ENCODE measurements at places on chromosomes 2 and 18.

DNA sequence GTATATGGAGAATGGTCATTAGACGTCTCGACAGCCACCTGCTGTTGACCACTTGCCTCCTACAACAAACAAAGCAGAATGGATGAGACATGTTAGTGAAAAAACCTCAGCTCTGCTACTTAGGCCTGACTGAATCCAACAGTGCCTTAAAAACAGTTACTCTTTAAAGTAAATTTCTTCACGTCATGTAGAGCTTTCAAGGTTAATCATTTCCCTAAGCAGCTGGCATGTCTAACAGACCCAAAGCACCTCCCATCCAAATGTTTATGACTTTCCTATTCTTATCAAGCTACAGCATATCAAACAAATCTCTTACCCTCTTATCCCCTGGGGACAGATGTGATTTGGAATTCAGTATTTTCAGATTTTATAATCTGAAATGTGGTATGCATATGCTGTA lies 75.6 kb upstream of the ITGB6 start:
- DNase-seq = no peak

- DNase-seq = no peak
Observed at GRCh38 chr2:61356958-61357350, 113.9 kb downstream of the USP34 start.

DNA sequence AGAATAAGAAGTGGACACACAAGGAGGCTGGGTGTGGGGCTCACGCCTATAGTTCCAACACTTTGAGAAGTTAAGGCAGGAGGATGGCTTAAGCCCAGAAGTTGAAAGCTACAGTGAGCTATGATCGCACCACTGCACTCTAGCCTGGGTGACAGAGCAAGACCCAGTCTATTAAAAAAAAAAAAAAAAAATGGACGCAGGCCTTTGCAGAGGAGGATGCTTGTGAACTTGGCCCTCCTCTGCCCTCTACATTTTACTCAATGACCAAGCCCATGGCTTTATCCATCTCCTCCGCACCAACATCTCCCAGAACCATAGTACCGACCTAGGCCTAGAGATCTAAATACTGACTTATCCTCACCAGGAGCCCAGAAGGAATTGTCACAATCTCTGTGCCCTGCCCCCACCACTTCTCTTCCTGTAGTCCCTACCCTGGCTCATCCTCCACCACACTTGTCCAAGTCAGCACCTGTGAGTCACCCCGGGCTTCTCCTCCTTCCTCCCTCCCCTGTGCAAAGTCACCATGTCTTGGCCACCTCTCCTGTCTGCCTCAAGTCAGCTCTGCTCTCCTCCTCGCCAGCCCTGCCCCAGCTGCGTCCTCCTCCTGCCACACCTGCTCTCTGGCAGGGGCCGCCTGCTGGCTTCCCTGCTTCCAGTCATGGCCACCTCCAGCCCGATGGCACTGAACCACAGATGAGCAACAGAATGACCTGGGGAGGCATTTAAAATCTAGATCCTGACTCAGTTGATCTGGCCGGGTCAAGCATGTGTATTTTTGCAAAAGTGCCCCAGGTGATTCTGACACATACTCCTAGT lies 35.8 kb upstream of the ASPRV1 start:
- DNase-seq = no peak

GRCh38 chr2:45585267-45585861 lies 25.7 kb downstream of the SRBD1 start:
- DNase-seq = no peak

DNA sequence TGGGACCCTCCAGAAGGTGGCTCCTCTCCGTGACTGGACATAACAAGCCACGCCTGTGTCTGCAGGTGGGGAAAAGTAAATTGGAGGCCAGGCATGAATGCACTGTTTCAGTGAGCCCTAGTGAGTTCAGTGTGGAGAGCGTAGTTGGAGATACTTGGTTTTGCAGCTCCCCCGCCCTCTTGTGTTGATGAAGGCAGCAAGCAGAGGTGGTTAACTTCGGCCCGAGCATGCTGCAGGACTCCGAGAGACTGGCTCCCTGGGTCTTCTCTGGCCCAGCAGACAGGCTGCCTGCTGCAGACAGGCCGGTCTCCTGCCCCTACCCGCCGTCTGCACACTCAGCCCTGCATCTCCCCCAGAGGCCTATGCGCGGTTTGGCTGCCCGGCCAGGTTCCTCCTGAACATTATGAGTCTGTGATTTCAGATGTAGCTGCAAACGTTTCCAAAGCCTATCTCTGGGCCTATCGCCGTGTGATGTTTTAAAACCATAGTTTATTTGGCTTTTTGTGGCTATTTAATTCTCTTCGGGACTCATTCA lies 102.4 kb downstream of the LDLRAD4 start:
- no peak for DNase-seq

DNA sequence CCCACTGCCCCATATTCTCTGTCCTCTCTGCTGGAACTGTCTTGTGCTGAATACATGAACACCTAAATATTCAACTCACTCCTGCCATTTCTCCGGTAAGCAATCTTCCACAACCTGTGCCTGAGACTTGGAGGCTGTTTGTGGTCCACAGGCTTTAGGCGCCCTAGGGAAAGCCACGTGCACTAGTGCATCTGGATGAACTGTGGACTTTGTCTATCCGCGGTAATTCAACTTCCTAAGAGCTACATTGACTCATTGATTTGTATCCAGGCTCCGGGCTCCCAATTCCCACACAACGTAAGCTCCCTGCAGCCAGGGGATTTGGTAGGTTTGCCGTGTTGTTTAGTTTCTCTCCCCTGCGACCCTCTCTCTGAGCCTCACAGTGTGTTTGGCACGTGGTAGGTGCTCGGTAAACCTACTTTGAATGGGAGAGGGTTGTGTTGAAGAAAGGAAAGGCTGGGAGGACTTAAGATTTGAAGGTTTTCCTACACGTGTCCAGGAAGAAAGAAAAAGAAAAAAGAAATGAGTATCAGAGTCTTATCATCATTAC lies 718.2 kb downstream of the DPP10 start:
- DNase-seq = no peak

- DNase-seq = no peak
Observed at GRCh38 chr2:110717734-110718133, 14.6 kb upstream of the ACOXL start.

DNA sequence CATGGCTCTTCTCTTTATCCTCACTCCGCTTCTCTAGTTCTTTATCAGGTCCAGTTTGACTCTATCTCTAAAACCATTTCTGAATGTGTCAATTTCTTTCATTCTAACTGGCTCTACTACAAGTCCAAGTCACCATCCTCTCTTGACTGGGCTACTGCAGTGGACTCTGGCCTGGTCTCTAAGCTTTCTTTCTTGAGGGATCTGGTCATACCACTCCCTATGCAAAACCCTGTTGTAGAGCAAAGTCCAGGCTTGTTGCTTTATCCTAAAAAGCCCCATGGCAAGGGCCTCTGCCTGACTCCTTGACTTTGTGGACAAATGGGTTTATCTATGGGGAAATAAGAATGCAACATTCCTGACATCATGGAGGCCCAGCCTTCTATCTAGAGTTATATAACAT lies 87.1 kb downstream of the BCL2L11 start:
- no peak for DNase-seq

GRCh38 chr2:147546109-147546508 lies 298.7 kb upstream of the ACVR2A start:
- no peak for DNase-seq

GRCh38 chr18:62164855-62165487 lies 21.9 kb downstream of the PIGN start:
- DNase-seq = no peak

- DNase-seq = no peak
Observed at GRCh38 chr2:109482361-109482861, 131.4 kb downstream of the SEPTIN10 start.

GRCh38 chr18:76405280-76405679 lies 89.8 kb downstream of the ZNF516 start:
- DNase-seq = no peak

GRCh38 chr2:61238219-61239012 lies 76.4 kb downstream of the C2orf74 start:
- no peak for DNase-seq

DNA sequence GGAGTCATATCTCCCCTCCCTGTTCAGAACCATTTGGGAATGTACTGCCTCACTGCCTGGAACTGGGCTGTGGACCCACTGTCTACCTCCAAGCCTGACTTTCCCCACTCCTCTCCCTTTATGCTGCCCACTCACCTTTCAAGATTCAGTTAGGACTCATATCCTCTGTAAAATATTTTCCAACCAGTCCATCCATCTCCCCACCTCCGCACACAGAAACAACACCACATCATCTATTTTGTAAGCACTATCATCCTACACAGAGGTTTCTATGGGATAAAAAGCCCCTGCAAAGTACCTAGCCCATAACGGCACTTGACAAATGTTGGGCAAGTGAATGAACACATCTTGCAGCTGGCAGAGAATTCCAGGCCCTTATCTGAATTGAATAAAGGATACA lies 250.8 kb downstream of the ANAPC1 start:
- DNase-seq = no peak

DNA sequence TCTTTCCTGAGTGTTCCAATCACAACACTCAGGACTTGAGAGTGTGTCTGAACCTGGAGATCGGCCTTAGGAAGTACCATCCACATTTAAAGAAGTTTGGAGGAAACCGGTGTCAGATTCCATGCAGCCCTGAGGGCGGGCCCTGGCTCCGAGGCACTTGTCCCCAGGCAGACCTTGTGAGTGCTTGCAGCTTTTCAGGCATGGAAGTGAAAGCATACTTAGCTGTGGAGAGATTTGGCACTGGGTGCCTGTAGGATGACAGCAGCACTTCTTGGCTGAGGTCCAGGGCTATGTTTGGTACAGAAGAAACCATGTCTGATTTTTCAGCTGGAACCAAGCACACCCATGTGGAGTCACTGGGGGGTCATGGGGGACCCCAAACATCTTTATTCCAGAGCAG lies 230.8 kb downstream of the SEPTIN10 start:
- no peak for DNase-seq

- no peak for DNase-seq
Observed at GRCh38 chr2:123500346-123500745, 524.7 kb upstream of the CNTNAP5 start.

DNA sequence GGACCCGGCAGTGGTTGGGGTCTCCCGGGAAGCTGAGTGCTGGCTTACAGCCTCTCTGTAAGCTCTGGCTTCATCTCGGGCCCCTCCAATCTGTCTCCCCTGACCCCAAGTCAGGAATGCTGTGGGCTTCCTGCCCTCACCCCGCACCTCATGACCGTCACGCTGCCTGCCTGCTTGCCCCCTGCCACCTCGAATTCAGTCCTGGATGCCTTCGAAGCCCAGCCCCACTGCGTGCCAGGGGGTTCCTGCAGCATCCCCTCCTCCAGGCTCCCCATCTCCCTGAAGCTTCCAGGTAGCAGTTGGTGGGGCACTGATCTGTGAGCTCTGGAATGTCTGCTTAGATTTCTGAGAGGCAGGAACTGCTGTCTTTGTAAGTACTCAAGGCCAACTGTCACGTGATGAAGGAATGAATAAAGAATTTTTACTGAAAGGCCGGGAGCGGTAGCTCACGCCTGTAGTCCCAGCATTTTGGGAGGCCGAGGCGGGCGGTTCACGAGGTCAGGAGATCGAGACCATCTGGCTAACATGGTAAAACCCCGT lies 6.5 kb downstream of the CLHC1 start:
- no peak for DNase-seq

DNA sequence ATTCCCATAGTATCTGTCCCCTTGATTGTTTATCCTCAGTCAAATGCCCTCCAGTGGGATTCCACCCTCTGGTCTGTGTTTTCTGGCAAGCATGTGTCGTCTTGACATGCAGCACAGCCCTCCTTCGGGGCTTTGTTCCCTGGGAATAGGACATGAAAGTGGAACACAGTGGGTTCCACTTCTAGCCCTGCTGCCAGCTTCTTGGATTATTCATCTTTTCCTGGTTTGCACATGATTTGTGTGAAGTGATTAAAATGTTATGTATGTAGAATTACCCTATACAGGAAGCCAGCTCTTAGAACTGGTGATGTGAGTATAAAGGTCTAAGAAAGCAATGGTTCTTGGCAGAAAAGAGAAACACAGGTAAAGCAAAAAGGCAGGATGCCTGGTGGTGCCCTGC lies 142.3 kb downstream of the TANC1 start:
- no peak for DNase-seq

DNA sequence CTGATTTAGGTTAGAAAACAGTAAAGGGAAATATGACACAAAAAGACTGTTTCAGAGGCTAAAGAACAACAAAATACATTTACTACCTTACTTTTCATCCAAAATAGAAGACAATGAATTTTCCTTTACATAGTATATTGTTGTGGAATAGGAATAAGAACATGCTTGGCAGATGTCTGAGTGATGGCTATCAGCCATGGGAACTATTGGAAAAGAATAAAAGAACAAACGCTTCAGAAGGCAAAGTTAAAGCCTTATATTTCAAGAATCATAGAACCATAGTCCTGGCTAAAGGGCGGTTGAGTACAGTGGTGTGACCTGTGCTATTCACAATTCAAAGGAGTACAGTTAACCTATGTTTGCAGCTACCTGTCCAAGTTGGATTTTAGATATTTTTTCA lies 73.9 kb upstream of the NRXN1 start:
- no peak for DNase-seq

DNA sequence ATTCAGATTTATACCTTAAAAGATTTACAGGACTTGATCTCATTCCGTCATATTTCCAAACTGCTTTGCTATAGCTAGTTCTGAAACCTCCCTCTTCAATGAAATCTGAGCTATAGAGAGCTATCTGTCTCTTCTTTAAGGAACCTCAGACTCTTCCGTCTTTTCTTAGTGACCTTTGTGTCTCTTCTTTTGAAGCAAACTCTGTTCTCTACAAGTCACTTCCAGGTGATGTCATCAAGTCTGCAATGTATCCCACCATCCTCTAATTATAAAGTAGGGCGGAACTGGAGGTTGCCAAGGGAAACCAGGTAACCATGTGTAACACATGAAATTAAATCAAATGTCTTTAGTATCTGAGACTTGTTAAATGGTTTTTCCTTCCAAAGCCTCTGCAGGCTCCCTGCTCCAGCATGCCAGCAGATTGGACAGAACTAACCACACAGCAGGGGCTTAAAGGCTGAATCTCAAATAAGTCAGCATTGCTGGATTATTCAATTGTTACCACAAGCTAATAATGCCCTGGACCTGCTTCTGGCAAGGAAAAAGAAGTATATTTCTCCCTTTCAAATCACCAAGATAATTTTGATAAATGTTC lies 41.2 kb upstream of the PEX13 start:
- DNase-seq = no peak

- DNase-seq = no peak
Observed at GRCh38 chr18:7940971-7941370, 373.9 kb downstream of the PTPRM start.

- DNase-seq = no peak
Observed at GRCh38 chr18:3305354-3305762, 43.4 kb downstream of the MYL12B start.

- DNase-seq = no peak
Observed at GRCh38 chr2:106363791-106364190, 104.4 kb downstream of the RGPD3 start.

DNA sequence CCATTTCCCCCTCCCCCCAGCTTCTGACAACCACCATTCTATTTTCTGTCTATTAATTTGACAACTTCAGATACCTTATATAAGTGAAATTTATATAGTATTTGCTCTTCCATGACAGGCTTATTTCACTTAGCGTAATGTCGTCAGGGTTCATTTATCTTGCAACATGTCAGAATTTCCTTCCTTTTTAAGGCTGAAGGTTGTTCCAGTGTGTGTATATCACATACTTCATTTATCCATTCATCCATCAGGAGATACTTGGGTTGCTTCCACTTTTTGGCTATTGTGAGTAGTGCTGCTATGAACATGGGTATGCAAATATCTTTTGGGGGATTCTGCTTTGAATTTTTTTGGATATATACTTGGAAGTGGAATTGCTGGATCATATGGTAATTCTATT lies 7.4 kb downstream of the BCL2L11 start:
- no peak for DNase-seq
